ENCODE measurements at places on chromosomes 7 and 10. TPM values are rescaled to one million over a fixed set of nuclear protein-coding genes. Genes with fewer than 3 reads are reported as not detected.
A peak's percentile ranks its signal among the peaks of the same experiment; 100 is the strongest.

- DNase-seq: no peak
Measured at GRCh38 chr7:129443612-129444011, 9.4 kb downstream of the STRIP2 start.

DNA sequence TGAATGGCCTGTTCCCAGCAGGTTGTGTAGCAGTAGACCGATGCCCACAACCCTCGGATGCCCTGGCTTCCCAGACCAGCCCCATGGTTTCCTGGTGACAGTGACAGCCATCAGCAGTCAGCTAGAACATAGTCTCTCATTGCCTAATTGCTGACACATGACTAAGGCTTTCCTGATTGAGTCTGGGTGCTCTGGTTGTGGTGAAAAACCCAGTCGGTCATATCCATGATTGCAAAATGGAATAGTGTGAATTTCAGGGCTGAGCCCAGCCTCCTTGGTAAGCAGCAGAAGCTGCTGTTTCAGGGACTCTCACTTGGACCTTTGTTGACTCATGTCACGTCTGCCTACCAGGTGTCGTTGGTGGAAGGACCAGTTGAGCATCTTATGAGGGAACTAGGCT lies 36.6 kb downstream of the POR start:
- DNase-seq: no peak

- DNase-seq: no peak
Measured at GRCh38 chr7:2175514-2175913, 57.2 kb downstream of the MAD1L1 start.

DNA sequence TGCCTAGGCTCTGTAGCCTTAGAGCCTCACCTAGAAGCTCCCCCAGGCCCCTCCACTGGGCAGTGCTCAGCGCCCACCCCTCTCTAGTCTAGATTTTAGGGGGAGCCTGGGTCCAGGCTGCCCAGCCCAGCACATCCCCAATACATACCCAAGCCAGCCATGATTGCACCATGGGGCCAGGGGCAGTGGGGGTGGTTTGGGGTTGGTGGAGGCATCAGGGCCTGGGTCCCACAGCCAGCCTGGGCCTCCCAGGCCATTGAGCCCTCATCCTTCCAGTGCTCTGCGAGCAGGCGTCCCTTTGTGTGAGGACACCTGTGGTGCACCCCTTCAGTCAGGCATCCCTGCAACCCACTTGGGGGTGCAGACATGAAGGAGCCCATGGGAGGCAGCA lies 76.9 kb upstream of the RET start:
- DNase-seq: no peak

- DNase-seq: no peak
Measured at GRCh38 chr10:8049045-8049864, 5.2 kb upstream of the GATA3 start.

DNA sequence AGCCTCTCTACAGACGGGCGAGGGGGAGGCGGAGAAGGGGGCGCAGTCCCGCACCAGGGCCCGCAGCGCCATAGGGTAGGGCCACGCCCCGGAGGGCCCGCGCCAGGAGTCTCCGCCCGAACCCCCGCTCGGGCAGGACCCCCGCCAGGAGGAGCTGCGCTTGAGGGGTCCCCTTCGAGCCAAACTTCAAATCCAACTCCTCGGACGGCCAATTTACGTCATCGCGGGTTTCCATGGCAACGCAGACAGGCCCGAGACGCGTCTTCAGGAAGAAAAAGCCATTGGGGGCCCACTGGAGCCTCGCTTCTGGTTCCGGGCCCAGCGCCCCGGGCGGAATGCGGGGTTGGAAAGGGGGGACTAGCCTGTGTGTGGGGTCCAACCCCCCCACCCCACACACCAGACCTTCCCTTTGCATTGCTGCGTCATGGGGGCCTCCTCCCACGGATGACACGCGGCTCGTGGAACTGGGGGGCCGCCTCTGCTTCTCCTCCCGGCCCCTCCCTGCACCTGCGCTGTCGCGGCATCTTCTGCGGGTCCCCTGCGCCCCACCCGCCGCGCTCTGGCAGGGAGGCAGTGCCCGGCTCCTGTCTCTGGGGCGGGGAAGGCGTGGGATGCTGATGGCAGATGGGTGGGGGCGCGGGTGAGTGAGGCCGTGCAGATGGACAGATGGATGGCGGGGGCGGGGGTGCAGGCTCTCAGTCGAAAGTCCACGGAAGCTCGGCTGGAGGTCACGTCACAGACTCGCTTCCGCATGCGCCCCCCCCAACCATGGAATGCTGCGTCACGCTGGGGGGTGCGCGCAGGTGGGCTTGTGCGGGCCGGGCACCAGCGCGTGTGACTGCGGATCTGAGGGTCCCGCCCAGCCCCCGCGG lies 1.2 kb downstream of the CALY start:
- peak; percentile 86 for DNase-seq

DNA sequence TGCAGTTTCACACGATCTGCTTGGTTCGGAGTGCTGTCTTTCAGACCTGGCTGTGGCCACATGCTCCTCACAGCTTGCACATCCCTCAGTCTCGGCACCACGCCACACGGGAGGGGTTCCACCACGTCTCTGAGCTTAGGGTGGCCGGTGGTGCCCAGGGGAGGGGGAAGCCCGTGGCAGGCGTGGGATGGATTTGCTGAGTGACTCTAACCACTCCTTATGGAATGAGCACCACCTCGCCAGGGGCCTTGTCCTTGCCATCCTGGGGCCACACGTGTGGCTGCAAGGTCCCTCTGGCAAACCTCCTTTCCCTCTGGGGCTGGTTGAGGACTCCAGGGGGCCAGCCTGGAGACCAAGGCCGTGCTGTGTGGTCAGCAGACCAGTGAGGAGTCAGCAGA lies 29.1 kb upstream of the FAM20C start:
- no peak for DNase-seq

DNA sequence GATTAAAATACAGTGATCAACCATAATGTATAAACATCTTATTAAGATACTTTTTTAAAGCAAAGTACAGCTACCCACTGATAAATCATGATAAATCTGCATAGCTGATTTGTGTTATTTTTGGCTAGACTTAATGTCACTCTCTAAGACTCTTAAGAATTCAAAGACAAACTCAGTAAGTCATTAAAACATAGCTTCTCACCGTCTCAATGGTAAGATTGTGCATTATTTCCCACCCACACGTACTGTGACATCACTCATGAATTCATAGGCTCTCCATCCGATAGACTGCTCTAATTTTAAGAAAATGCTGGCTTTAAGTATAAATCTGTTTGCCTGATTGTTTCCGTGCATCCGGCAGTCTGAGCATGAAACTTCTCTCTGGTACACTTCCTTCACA lies 266.1 kb downstream of the GLI3 start:
- no peak for DNase-seq

DNA sequence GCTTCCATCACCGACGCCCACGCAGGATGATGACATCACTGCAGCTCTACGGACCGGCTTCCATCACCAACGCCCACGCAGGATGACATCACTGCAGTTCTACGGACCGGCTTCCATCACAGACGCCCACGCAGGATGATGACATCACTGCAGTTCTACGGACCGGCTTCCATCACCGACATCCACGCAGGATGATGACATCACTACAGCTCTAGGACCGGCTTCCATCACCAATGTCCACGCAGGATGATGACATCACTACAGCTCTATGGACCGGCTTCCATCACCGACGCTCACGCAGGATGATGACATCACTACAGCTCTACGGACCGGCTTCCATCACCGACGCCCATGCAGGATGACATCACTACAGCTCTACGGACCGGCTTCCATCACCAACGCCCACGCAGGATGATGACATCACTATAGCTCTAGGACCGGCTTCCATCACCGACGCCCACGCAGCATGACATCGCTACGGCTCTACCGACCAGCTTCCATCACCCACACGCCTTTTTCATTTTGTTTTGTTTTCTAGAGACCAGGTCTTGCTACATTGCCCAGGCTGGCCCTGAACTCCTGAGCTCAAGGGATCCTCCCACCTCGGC lies 29.5 kb downstream of the GPER1 start:
- DNase-seq: no peak

DNA sequence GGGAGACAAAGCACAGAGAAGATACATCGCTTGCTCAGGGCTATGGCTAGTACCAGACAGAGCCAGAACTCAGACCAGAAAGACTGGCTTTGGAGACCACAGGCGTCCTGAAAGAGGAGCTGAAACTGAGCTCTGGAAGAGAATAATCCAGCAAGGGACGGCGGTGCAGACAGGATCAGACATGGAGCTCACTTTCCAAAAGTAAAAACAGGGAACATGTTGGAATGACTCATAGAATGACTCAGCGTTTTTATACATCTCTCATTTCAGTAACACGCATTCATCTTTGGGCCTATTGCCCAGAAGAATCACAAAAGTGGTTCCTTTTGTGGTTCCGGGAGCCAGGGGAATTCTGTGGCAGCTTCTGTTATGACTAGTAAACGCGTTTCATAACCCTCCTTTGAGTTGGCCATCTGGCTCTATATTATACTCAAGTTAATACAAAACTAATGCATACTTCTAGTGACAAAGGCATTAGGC lies 37.2 kb downstream of the PLEKHS1 start:
- DNase-seq: no peak

- no peak for DNase-seq
Measured at GRCh38 chr7:130143986-130144311, 61.3 kb downstream of the TMEM209 start.

- no peak for DNase-seq
Measured at GRCh38 chr7:37255327-37255944, 193.2 kb downstream of the ELMO1 start.

GRCh38 chr10:127048630-127049029 lies 143.4 kb downstream of the DOCK1 start:
- no peak for DNase-seq

GRCh38 chr10:124153023-124153826 lies 59.8 kb upstream of the CHST15 start:
- no peak for DNase-seq

STEAP1B gene
- total RNA-seq: not detected

HABP2 gene
- not detected for total RNA-seq

ADAMTS14 gene
- not detected for total RNA-seq

H2BK1 gene
- not detected for total RNA-seq

FBXO24 gene
- 0.47 TPM for total RNA-seq

SLC16A9 gene
- 0.31 TPM for total RNA-seq

TLX1 gene
- total RNA-seq: not detected

Data from CD8-positive, alpha-beta memory T cell (primary cell).